ENCODE measurements at places on chromosomes 12 and 14.

DNA sequence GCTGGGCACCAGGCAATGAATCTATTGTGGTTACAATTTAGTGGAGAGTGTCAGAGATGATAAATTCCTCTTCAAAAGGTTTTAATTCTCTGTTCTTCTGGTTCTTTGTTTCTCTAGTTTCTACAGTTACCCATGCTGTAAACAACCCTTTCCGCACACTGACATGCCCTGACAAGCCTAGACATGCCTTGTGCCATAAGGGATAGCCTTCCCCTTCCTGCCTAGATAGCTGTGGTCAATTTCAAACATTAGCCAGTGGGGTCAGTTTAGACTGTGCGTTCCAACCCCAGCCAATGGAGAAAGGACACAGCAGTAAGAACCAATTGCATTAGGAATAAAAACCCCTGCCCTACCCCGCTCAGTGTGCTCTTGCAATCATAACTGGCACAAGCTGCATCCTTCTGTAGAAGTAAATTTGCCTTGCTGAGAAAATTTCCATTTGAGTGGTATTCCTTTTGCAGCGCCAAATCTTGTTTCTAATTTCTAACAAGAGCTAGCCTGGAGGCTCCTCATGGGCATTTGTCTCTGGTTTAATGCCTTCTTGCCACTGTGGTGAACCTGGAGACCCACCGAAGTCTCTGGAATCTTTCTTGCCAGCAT lies 6.4 kb downstream of the EDDM3A start:
- DNase-seq, result no peak

- DNase-seq, result no peak
These were observed 26.7 kb upstream of the CFAP54 start for GRCh38 chr12:96462571-96463280.

GRCh38 chr12:112321245-112321644 lies 61.0 kb downstream of the HECTD4 start:
- DNase-seq, result no peak

DNA sequence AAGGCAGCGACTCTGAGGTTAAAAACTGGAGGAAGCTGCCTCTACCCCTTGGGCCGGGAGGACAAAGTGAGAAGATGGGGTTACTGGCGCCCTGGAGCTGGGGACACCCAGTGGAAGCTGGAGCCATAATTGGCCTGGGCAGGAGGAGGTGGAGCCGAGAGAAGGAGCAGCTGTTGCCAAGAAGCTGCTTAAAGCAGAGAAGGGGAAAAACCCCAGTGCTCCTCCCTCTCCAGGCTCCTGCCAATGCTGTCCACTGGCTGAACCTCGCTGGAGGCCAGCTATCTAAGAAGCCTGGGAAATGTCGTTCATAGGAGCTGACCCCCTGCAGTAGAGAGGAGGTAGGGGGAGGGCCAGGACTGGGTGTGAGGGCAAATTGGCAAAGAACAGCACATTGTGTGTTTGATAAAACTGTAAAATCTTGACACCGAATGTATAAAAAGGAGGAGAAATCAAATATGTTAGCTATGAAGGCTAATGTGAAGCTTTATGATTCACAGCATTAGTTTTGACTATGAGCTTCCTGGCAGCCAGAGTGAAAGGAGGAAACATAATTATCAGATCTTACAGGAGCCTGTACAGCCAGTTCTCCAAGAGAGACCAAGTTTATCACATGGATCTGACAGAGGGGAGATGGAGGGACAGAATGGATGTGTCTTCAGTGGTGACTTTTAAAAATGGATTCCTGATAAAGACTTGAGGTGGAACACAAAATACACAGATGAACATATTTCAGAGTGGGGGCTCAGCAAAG lies 9.5 kb downstream of the HHIPL1 start:
- no peak for DNase-seq

- DNase-seq, result no peak
These were observed 16.2 kb downstream of the KRT80 start for GRCh38 chr12:52175371-52176350.

DNA sequence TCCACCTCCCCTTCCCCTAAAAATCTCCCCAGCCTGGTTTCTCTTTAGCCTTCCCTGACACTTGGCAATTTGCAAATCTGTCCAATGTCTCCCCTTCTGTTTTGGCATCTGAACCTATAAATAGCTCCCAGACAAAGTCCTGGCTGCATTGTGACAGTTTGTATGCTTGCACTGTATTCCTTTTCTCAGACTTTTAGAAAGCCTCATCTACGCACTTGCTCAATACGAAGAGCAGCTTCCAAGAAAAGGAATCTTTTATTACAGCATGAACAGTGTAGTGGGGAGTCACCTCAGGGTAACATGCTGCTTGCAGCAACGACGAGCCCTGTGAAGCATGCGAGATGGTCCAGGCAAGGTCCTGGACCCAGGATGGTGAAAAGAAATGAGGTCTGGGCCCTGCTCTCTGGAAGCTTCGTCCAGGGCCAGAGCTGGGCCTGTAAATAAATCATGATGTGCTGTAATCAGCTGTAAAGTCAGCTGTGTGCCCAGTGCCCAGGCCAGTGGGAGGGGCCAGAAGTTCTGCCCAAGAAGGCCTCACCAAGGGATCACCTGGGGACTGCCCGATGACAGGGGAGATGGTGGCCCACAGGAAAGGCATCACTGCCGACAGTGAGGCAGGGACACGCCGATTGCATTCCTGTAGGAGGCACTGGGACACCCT lies 88.3 kb downstream of the RIN3 start:
- no peak for DNase-seq

DNA sequence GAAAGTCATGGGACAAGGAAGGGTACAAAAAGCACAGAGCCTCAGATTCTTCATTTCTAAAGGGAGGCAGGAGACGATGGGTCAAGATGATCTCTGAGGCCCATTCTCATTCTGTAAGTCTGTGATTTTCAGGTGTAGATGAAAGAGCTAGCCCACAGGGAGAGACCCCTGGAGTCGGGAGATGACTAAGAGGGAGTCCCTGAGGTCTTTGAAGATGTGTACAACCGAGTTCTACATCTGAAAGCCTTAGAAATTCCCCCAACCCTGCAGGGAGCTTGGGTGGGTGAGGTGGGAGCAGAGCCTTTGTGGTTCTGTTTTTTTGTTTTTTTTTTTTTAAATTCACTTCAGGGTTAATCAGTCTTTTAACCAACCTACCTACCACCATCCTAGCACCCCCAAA lies 3.1 kb downstream of the WNT10B start:
- DNase-seq, result no peak
